ENCODE measurements at places on chromosomes 6 and 20.
A peak's percentile ranks its signal among the peaks of the same experiment; 100 is the strongest.

DNA sequence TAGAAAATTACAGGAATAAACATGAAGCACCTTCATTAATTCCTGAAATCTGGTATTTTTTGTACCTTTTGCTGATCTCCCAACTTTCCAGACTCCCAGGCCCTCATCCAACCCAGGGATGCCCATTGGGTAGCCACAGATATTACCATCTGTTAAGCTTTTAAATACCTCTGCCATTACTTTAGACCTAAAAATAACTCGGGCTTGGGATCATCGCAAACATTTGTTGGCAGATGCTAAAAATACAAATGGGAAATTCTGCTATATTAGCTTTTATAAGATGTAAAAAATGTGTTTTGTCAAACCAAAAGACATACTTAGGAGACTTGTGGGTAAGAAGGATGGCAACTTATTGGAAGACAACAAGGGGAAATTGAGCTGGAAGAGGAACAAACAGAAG is 376.1 kb downstream of the CENPW start:
- DNase-seq = no peak

GRCh38 chr6:43695215-43695966 is 7.8 kb upstream of the MRPS18A start:
- DNase-seq = no peak

DNA sequence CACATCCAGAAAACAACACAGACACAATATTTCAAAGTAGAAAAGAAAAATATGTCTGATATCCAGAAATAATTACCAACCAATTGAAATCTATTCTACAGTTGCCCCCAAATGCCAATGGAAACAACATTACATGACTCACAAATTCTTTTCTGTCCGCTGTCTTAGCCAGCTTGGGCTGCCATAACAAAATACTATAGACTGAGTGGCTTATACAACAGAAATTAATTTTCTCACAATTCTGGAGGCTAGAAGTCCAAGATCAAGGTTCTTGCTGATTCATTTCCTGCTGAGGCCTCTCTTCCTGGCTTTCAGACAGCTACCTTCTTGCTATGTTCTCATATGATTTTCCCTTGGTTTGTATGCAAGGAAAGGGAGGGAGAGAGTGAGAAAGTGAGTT is 698.1 kb downstream of the DHX35 start:
- DNase-seq = no peak

DNA sequence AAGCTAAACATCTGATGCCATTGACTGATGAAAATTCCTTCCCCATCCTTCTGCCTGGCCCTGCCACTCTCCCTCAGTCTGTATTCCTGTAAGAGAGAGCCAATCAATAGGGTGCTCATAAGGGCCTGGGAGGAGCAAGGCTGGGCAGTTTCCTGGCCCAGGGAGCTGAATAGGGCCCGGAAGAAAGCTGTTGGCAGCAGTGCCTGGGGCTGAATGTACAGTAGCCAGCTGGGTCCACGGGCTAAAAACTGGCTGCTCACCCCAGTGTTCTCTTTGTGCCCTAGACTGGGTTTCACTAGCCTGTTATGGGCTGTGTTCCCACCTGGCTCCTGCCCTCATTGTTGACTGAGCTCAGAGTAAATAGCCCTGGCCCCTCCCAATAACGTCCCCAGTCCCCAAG is 1.7 kb upstream of the WFDC2 start:
- DNase-seq = no peak

GRCh38 chr6:87053312-87053711 is 41.6 kb downstream of the CGA start:
- no peak for DNase-seq

DNA sequence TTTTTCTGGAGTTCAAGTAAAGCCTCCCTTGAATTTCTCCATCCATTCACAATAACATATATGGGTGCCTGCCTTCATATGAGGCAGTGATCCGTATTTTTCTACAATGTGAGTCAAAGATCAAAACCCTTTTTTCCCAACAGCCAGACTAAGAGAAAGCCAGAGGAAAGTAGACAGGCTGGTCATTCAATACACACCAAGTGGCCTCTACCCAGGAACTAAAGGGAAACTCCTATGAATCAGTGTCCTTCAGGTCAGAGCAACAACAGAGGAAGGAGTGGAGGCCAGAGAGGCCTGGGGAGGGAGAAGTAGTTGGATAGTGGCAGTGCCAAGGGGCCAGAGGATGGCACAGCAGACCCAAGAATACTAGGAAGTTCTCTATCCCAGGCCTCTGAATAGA is 23.8 kb downstream of the SIM1 start:
- DNase-seq = no peak

GRCh38 chr20:54221996-54222890 is 14.4 kb downstream of the PFDN4 start:
- no peak for DNase-seq

GRCh38 chr20:7463290-7463689 is 477.0 kb downstream of the HAO1 start:
- no peak for DNase-seq

DNA sequence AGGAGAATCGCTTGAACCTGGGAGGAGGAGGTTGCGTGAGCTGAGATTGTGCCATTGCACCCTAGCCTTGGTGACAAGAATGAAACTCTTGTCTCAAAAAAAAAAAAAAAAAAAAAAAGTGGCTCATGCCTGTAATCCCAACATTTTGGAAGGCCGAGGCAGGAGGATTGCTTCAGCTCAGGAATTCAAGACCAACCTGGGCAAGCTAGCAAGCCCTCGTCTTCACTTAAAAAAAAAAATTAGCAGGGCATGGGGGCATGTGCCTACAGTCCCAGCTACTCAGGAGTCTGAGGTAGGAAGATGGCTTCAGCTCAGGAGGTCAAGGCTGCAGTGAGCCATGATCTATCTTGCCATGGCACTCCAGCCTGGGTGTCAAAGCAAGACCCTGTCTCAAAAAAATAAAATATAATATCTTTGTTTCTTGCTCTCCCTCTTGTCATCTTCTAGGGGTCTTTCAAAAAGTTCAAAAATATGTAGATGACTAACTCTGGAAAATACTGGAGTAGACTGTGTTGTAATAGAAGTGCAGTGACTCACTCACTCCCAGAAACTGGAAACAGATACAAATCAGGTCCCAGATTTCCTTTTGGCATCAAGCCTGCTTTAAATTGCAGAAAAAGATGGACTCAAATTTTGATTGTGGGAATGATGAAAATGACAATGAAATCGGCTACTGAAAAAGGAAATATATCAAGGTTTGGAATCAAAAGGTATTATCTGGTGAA is 2.8 kb upstream of the GINM1 start:
- DNase-seq = no peak

GRCh38 chr20:36808317-36809257 is 35.0 kb upstream of the DSN1 start:
- DNase-seq = peak; percentile 47

GRCh38 chr6:27957516-27957915 is 475 bp downstream of the OR2B6 start:
- DNase-seq = no peak

DNA sequence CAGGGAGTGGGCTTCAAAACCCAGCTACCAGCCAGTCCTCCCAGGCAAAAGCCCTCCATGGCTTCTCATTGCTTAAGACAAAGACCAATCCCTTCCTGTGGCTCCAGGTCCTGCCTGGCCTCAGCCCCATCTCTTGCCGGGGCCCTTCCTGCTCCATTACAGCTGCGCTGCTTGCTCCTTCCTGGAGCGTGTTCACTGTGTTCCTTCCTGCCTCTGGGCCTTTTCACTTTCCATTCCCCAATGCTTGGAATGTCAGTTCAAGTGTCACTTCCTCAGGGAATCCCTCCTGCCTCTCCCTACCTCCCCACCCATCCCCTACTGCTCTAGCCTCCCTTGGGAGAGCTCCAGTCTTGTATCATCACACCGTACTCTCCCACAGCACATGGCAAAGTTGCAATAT is 11.1 kb upstream of the ITPR3 start:
- DNase-seq = no peak

DNA sequence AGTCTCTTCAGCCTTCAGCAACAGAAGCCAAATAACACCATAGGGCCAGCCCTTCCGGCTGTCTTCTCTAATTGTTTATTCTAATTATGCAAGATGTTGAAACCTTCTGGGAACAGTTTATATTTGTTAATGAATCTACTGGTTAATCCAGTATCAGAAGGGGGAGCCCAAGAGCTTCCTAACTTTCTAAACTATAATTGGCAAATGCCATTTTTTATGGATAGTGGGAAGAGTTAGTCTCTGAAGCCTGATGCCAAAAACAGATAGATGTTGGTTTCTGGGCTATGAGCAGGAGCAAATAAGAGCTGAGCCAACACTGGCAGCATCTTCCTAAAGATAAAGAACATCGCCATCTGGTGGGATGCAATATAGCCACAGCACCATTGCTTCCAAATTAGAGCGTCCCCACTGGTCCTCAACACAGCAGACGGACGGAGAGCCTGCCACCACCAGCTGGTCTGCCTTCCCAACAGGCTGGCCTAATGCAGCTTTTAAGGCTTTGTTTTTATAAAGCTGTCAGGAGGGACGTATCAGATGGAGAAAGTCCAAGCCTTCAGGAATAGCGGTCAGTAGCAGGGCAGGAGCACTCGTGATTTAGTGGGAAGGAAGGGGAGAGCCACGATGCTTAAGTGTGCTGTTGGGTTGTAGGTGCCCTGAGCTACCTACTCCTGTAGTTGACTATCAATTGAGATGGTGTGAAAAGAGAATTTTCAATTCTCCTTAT is 118.8 kb downstream of the RALGAPA2 start:
- DNase-seq = no peak

GRCh38 chr6:152846825-152847224 is 96.2 kb downstream of the VIP start:
- no peak for DNase-seq

GRCh38 chr6:100084316-100084990 is 90.4 kb upstream of the MCHR2 start:
- no peak for DNase-seq

DNA sequence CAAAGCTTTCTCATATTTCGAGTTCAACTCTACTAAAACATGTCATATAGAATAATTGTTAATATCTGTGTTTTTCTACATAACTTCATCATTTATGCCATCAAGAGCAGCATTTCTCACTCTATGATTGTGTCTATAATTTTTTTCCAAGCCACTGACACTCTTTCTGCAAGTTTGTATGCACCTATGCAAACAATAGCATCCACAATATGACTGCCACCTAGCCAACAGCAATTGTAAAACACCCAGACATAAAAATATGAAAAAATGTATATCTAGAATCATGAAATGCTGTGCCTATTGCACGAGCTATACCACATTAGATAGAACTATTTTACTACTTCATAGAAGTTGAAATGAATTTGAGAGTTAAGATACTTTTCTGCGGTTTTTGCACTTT is 286.5 kb upstream of the MARCKS start:
- DNase-seq = no peak

DNA sequence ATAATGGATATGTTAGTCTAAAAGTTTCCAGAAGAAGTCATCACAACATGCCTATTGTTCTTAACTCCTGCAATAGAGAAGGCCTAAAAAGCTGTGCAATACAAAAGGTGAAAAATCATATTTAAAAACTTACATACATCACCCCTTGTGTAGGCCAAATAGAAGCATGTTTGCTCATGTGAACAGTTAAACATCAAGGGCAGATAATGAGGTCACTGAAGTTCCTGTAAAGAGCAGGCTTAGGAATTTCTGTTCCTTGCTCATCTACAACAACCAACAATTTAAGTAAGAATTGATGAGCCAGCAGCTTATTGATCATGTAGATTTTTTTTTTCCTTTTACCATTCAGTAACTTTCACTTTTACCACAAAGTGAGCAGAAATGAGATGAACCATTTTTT is 7.5 kb upstream of the NUP153 start:
- DNase-seq = no peak

DNA sequence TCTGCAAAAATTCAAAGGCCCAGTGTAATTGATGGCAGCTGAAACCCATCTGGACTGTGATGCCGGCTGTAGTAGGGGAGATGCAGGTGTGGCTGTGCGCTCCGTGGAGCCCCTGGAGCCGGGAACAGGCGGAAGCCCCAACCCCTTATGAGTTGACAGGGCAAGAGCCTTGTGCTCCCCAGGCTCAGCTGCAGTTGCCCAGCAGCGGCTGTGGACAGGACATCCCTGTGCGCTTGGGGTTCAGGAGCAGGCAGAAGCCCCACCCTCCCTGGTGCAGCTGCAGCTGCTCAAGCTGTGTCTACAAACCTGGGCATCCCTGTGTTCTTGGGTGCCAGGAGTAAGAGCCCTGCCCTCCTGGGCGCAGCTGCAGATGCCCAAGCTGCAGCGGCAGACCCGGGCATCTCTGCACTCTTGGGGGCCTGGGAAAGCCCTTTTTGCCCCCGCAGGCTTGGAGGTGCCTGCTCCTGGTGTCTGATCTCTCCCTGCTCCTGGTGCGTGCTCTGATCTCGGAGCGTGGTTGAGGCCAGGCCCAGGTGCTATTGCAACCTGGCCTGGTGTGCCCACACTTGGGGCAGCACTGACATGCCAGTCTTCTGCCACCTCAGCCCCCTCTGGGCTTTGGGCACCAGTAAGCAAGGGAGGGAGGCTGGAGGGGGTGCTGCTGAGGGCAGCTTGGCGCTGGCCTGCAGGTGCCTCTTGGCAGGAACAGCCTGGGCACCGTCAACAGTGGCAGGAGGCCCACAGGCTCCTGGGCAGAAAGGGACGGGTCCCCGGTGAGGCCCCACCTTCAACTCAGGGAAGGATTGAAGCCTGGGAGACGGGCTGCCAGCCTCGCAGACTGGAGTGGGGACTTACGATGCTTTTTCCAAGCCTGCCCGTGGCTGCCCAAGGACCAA is 30.3 kb downstream of the OR2J2 start:
- no peak for DNase-seq

GRCh38 chr6:150905769-150906168 is 40.3 kb downstream of the MTHFD1L start:
- no peak for DNase-seq

GRCh38 chr6:34985236-34985635 is 96.2 kb downstream of the ANKS1A start:
- no peak for DNase-seq

DNA sequence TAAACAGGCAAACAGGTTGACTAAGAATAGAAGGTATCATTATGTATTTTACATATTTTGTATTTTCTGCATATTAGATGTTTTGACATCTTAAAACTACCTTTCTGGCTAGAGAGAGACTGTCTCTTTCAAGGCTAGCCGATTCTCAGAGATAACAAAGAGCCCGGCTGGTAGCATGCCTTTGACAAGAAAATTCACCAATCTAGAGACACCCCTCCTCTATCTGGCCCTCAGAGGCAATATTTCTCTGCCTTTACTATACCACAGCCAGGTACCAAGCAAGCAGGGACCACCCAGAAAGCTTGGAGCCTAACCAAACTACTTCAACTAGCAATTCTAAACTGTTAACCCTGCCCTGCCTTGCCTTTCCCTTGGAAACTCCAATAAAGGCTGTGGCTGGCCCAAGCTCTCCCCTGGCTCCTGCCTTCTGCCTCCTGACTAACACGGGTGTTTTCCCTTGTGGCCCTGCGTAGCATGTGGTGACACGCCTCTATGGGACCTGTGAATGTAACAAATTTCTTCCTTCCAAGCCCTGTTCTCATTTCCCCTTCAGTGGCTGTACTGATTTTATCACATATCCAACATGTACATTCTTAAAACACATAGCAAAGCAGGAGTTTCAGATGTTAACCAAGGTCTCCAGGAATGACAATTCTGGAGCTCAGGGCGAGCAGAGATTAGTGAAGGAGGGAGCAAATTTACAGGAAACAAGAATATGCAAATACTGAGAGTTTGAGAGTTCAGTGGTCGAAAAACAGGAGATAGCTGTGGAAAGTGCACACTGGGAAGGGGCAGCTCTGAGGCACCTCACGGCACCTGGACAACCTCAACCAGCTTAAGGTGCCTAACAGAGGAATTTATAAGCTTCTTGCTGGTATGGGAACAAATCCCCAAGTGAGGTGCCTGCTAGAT is 120.8 kb downstream of the BACH2 start:
- peak; percentile 30 for DNase-seq

- DNase-seq = no peak
These were observed 50.5 kb upstream of the ENPP5 start for GRCh38 chr6:46221222-46221793.

GRCh38 chr6:18055714-18056382 is 66.6 kb downstream of the NHLRC1 start:
- DNase-seq = no peak
